A172 (cell line): ENCODE measurements at places on chromosomes 2 and 18.

DNA sequence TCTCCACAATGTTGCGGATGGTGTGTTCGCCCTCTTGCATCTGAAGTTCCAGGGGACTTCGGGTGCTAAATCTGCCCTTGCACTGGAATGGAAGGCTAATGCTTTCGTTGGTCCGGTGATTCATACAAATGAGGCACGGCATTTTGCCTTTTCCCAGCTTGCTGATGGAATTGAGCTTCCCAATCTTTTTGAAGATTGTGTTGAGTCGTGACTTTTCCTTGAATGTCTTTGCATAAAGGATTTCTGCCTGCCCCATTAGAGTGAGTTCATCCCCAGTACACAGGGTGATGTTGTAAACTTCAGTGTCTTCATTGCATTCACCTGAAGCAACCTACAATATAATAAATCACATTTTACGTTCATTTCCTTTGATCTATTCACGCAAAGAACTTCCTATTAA lies 98.0 kb downstream of the MEP1B start:
- DNase-seq, result no peak

DNA sequence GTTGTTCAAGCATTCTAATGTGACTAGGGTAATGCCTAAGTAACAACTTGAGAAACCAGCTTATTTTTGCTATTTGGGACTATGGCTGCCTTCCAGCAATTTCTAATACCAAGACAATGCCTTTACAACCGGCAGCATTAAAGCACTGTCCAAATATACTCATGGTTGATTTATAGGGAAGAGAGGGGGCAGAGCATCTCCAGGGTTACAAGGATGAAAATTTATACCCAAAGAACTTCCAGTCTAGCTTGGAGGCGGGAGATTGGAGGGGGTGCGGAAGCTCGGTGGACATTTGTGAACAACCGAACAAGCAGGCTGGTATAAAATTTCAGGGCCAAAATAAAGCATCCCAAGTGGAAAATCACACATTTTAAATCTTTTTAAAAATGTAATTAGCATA lies 294.9 kb upstream of the STON1 start:
- DNase-seq, result no peak

DNA sequence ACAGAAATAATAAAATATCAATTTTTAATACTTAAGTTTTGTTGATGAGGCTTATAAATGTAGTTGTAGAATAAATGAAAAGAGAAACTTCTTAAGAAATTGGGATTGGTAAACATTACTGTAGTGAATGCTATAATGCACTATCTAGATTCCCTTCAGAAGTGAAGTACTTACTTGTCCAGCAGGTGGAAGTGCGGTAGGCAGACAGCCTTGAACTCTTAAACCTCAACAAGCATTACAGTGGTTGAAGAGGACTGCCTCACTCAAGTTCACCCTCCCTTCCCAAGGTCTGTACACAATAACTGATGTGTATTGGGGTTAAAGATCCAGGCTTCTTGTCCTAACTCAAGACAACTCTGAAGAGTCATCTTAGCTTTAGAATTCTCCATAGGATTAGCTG lies 931.0 kb upstream of the LRRTM1 start:
- no peak for DNase-seq

GRCh38 chr2:14776216-14776615 lies 143.7 kb downstream of the LRATD1 start:
- DNase-seq, result no peak

DNA sequence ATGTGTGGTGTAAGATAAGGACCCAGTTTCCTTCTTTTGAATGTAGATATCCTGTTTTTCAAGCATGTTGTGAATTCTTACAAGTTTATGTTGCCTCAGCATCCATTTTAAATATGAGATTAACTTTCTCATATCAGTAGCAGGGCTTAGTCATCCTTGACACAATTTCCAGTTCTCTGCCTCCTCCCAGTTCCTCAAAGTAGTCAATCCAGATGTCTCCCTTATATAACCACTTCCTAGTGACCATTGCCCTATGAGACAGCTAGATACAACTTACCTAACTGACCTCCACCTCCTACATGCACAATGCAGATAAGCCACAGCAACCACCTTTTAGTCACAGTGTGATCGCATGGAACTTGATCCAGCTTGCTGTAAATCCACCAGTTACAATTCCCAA lies 269.2 kb upstream of the ZNF521 start:
- no peak for DNase-seq
